H54 (cell line): ENCODE measurements at places on chromosomes 2 and 18.

GRCh38 chr2:29517413-29517812, 402.2 kb downstream of the CLIP4 start:
- DNase-seq = no peak

DNA sequence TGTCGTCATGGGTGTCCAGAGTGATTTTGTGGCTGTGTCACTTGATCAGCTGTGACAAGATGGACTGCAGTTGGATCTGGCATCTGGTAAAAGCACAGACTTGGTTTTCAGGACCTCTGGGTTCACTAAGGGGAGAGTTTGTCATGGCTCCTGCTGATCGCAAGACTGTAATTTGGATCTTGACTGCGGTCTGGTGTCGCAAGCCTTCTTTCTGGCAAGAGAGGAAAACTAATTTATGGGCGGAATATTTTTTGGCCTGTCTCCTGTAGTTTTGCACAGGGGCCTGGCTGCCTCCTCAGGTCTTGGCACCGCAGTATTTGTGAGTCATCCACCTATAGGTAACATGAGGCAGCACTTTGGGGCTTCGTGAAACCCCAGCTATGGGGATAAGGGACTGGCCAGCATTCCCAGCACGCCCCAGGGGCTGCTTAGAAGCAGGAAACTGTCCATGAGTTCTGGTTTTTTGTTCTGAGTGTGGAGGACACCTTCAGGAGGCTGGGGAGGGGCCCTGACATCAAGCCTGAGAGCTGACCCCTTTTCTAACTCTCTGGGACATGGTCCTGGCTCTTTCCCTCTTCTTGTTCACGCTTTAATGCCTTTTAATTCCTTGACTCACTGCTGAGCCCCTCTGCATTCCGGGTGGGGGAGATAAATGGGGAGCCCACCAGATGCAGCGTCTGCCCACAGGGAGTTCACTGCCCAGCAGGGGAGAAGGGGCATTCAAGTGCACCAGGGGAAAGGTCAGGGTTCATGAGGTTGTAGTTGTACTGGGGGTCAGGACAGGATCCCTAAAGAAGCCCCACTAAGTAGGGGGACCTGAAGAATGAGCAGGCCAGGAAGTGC, 12.2 kb downstream of the SH3BP4 start:
- DNase-seq = no peak

GRCh38 chr18:62525608-62526007, 2.8 kb downstream of the ZCCHC2 start:
- no peak for DNase-seq

DNA sequence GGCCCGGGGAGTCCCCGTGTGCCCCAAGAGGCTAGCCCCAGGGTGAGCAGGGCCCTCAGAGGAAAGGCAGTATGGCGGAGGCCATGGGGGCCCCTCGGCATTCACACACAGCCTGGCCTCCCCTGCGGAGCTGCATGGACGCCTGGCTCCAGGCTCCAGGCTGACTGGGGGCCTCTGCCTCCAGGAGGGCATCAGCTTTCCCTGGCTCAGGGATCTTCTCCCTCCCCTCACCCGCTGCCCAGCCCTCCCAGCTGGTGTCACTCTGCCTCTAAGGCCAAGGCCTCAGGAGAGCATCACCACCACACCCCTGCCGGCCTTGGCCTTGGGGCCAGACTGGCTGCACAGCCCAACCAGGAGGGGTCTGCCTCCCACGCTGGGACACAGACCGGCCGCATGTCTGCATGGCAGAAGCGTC, 16.9 kb upstream of the FAHD2A start:
- DNase-seq = no peak

DNA sequence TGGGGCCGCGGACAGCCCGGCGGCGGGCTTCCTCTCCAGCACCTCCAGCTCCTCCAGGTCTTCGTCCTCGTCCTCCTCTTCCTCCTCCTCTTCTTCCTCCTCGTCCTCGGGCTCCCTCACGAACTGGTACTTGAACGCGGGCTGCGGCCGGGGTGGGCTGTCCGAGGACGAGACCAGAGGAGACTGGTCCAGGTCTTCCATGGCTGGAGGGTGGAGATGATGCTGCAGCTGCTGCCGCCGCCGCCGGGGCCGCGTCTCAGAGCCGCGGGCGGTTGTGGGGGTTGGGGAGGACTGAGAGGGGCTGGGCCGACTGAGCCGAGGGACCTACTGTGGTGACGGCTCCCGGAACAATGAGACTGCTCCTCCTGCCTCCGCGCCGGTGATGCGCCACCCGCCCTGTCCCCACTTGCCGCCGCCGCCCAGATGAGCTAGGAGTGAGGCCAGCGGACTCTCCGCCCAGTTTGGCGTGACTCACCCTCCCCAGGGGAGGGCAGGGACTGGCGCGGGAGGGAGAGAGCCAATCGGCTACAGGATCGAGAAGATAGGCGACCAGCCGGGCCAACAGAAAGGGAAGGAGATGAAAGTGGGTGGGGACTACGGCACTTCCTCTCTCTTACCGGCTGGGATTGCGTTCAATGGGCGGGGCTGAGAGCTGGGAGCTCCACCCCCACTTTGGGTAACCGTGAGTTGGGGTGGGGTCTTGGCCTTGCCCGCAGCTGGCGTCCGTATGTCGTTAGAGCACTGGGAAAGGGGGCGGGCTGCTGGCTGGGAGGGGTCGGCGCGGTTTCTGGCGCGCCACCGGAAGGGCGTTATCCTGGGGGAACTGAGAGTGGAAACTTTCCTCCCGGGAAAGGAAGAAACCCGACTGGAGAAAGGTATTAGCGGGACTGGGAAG, at the start of gene RTN4:
Gene RTN4, minus strand, starts transcription at position 352 of the 895 bp plus-strand sequence. Its CDS starts 151 bp downstream, at position 201.
- DNase-seq = peak; percentile 77

DNA sequence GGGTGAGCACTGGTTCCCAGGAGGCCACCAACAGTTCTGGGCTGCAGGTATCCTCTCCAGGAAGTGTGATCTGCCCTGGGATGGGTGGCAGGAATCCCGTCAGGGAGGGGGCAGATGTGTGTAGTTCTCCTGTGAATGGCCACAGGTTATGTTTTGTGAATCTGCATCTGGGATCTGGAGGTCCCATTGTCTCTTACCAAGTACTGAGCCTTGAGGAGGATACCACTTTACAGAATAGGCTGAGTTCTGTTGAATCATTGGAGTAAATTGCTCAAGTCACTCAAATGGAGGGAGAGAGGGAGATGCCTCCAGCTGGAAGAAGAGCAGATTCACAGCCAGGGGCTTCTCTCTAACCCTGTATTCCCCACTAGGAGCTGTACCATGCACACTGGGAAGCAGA, 168.2 kb downstream of the ANKRD30B start:
- no peak for DNase-seq

- no peak for DNase-seq
Measured at GRCh38 chr2:218003981-218004419, 1.2 kb upstream of the TNS1 start.

DNA sequence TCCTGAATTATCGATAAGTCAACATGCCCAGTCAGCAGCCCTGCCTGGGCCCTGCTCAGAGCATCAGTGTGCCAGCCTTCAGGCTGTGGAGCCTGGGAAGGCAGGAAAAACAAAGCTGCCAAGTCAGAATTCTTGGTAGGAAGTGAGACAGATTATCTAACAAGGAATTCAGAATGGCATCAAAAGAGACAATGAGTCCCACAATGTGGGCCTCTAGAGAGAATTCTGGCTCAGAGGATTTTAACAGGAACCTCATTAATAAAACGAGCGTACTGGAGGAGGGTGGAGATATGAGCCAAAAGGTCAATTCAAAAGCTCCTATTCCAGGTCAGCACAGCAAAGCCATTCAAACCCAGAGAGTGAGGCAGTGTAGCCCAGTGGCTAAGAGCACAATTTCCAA, 327.6 kb upstream of the MMADHC start:
- DNase-seq = no peak

DNA sequence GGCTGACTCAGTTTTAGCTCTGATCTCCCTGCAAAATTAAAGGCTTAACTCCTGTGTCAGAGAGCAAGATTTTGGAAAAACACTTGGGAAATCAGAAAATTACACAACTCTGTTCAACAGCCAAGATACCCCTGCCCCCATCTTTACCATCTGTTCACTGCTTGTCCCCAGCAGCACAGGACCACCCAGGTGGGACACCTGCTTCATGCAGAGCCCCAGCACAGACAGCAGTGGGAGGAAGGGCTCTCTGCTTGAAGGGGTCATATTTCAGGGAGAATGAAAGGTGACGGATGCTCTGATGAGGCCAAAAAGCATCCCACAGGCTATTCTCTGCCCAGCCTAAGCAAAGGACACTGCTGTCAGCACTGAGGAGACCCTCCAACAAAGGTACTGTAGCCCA, 584.6 kb upstream of the KLHL29 start:
- DNase-seq = no peak

- no peak for DNase-seq
Measured at GRCh38 chr2:25497918-25498407, 156.2 kb upstream of the DNMT3A start.

DNA sequence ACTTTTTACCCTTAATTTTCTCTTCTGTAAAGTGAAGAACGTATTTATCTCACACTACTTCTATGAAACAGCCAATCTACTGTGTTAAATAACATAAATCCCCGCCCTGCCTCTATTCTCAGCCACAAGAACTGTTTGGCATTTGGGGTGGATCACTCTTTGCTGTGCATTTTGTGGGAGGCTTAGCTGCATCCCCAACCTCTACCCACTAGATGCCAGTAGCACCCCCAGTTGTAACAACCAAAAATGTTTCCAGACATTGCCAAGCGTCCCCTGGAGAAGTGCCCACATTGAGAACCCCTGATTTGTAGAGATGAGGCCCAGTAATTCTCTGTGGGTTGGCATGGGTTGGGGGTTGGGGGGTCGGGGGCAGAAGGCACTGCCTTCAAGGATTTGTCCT, 94.7 kb upstream of the BOD1L2 start:
- no peak for DNase-seq

DNA sequence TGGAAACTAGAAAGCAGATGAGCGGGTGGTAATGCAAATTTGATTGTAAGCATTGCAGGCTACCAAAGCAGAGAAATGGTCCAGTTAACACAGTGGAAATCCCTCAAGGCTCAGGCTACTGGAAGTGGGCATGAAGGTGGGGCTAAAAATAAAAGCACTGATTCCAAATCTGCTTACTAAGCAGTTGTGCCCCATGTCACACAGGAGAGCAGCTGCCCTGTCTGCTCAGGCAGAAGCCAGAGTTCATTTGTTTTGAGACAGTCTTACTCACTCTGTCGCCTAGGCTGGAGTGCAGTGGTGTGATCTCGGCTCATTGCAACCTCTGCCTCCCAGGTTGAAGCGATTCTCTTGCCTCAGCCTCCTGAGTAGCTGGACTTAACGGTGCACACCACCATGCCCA, 42.5 kb upstream of the TSPYL6 start:
- no peak for DNase-seq

DNA sequence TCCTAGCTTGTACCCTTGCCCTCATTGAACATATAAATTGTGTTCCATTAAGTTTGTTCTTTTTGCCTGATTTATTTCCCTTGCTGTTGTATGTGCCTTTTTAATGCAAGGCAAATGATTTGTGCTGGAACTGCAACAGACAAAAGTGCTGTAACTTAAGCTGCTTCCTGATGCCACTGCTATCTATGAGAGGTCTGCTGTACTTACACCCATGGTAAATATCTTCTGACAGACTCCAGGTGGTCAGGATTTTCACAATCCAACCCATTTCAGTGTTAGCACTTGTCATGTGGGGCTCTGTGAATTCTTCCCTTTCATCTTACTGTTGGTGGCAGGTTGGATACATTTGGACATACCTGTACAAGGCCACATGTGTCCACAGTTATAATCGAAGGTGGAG, 63.5 kb downstream of the ARHGAP15 start:
- DNase-seq = no peak

DNA sequence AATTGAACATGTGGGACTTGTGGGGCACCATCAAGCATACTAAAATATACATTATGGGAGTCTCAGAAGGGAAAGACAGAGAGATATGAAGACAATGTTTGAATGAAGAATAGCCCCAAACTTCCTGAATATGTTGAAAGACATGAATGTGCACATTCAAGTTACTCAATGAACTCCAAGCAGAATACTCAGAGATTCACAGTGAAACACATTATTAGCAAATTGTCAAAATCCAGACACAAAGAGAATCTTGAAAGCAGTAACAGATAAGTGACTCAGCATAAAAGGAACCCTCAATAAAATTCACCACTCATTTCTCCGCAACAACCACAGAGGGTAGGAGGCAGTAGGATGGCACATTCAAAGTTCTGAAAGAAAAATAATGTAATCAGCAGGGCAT, 8.8 kb downstream of the C2orf92 start:
- no peak for DNase-seq

- DNase-seq = no peak
Measured at GRCh38 chr2:191177751-191178736, 27.2 kb upstream of the STAT4 start.

DNA sequence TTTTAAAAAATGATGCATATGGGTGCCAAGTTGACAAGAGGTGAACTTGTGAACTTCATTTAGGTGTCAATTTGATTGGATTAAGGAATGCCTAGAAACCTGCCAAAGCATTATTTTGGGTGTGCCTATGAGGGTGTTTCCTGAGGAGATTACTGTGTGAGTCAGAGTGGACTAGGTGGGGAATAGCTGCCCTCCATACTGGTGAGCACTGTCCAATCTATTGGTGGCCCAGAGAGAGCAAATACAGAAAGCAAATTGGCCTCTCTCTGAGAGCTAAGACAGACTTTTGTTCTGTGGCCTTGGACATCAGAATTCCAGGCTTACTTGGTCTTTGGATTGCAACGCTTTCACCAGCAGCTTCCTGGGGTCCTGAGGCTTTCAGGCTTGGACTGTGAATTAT, 388.0 kb downstream of the SUCLG1 start:
- no peak for DNase-seq
